Mesenteric fat pad (tissue), 1 donor: ENCODE measurements at places on chromosomes 5 and 9. TPM values are rescaled to one million over a fixed set of nuclear protein-coding genes. Genes with fewer than 3 reads are reported as not detected.

GRCh38 chr5:75574791-75575190 is 36.5 kb upstream of the ANKDD1B start:
- DNase-seq: no peak

- no peak for DNase-seq
Measured at GRCh38 chr9:77985996-77986395, 45.6 kb downstream of the GNAQ start.

GRCh38 chr5:57246426-57246825 is 72.6 kb downstream of the GPBP1 start:
- DNase-seq: no peak

GRCh38 chr9:116565986-116566385 is 121.1 kb upstream of the TRIM32 start:
- DNase-seq: no peak

DNA sequence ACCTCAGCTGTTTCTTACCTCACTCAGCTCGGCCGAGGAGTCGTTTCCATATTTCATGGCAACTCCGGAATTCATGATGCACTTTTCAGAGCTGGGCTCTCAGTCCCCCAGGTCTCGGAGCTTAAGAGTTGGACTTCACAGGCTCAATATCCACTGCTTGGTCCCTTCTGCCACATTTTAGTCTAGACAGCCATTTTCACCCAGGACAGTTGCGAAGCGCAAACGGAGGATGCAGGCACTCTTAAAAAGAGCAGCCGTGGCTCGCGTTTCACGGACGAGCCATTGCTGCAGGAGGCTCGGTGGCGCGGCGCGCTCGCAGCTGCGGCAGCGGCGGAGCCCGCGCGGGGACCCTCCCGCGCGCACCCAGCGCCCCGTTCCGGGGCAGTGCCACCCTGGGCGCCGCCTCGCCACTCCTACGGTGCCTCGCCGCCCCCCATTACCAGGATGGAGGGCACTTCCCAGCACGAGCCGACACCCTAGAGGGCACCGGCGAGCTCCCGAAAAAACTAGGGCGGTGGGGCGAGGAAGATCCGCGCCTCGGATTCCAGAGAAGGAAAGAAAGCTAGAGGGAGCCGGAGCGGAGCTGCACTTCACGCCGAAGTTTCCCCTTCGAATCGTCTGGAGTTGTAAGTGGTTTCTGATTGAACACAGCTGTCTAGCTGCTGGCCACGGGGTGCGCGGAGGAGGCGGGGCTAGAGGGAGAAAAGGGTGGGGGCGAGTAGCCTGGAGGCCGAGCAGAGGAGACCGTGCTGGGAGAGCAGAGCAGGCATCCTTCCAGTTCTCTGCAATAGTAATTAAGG is 140.3 kb downstream of the TSSK1B start:
- peak; percentile 93 for DNase-seq

DNA sequence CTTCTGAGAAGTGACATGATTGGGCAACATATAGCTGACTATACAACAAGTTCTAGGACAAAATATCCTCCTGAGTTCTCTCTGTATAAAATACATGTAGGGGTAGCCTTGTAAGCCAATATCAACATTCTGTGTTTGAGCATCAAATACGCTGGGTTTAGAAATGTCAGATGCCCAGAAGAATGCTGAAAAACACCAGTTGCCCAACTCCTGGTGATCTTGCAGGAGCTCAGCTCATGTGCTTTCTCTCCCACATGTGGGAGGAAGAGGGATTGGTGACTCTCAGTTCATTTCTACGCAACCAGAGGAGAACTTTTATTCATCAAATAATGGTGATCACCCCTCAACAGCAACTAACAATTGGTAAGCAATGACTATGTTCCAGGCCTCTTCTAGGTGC is 810.9 kb upstream of the ACO1 start:
- DNase-seq: no peak

GRCh38 chr9:136546697-136547501 is 1.1 kb upstream of the NOTCH1 start:
- DNase-seq: no peak

- DNase-seq: no peak
Measured at GRCh38 chr5:61401726-61402125, 69.7 kb downstream of the ZSWIM6 start.

DNA sequence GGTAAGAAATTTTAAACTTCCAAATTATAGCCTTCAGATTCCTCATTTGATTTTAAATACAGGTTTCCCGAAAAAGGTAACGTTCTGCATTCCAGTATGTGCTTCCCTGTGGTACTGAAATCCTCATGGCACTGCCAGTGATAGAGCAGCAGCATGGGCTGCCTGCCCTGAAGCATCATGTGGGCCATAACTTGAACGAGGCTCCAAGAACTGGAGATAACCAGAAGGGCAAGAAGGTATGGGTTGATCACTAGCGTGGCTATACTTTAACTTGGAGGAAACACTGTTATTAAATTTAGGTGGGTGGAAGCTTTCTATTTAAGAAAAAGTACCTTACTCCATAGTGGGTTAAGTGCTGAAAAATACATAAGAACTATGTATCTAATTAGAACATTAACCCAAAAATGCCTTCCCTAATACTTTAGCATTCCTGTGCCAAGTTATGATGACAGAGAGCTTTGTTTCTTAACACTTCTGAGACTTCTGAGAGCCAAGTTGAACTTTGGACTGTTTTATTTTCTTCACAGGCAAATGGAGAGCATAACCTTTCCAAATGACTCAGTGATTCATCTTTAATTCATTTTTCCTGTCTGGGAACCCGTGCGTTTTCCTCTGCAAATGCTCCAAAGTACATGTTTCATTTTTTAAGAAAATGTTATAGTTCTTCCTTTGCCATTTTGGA is 191.5 kb upstream of the GNA14 start:
- no peak for DNase-seq

DNA sequence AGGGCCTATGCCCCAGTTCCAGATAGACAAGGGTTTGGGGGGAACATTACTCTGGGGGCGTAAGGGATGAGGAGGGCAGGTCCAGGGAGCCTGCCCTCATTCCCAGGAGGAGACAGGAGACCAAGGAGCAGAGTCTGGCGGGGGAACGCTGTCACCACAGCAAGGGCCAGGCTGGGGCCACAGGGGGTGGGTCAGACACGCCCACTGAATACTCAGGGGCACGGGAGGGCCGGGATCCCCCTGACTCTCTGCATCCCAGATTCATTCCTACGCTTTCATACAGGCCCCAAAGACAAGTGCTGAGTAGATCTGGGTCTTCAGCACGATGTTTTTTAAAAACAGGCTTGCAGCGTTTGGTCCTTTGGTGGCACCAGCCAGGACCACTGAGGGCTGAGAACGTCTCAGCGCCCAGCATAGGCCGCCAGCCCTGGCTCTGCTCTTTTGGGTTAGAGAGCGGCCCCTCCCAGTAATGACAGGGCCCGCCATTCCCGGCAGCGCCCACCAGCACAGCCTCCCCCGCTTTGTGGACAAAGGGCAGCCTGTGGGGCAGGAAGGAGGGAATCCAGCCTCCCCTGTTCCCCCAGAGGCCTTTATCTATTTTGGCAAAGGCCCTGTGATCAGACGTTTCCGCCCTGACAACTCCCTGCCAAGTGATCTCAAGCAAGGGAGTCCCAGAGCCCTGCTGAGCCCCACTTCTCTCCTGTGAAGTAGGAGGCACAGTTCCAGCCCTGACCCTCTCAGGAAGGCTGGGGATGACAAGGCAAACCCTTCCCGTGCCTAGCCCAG is 24.9 kb downstream of the NEK6 start:
- DNase-seq: no peak

GRCh38 chr5:68067291-68067690 is 148.3 kb upstream of the PIK3R1 start:
- no peak for DNase-seq

DNA sequence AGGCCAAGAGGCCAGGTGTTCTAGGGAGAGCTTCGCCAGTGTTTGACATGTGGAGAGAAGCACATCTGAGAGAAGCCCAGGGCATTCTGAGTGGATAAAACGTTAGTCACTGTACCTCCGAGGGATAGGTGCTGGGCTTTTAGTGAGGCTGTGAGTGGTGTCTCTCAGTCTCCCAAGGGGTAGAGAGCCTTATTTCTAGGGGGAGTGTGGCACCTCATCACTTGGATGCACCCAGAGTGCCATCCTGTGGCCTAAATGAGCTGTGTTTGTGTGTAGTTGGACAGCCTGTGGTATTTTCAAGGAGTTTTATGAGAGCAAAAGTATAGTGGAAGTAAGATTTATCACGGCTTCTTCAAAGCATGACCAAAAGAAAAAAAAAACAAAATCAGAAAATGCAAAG is 1046.9 kb upstream of the WWC1 start:
- no peak for DNase-seq

DNA sequence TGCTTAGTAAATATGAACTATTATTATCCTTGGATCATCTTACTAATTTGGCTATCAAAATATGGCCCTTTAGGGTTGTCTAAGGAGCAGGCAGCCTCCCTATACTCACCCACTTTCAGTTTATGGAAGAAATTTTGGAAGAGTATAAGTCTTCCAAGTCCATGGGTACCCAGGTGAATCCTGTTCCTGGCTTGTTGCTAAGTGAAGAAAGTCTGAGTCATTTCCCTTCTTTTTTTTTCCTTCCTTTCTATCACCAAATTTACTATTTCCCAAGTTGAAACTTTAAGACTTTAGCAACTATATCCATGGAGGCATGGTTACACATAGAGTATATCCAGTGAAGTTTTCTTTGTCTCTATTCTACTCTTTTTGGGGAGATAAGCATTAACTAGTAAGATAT is 184.0 kb upstream of the ACTBL2 start:
- DNase-seq: no peak

DNA sequence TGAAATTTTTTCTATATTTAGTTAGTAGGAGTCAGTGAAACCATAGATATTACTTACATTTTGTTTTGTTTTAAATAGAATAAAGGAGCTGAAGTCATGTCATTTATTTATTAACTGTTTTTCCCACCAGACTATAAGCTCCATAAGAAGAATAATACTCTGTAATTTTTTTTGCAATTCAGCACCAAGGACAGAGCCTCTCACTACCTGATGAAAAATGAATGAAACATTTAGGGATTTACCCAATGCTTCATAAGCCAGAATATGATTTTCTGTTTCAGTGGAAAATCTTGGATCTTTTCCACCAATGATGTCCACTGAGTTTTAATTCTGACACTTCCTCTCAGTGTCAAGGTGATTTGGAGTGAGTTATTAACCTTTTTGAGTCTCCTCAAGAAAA is 624.9 kb upstream of the GRAMD2B start:
- DNase-seq: no peak

DNA sequence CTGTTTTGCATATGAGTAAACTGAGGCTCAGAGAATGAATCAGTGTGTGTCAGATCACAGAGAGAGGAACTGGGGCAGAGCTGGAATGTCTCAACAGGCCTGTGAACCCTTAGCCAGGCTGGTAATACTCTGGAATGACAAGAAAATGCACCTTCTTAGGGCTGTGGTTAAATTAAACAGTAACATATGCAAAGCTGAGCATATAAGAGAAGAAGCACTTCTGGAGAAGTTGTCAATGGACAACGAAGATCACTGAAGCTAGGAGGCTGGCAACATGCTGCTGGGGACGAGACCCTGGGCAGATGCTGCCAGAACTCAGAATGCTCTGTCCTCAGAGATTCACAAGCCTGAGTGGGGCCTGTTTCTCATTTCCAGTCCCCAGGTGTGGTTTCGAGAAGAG is 64.6 kb upstream of the EPB41L4B start:
- DNase-seq: no peak

DNA sequence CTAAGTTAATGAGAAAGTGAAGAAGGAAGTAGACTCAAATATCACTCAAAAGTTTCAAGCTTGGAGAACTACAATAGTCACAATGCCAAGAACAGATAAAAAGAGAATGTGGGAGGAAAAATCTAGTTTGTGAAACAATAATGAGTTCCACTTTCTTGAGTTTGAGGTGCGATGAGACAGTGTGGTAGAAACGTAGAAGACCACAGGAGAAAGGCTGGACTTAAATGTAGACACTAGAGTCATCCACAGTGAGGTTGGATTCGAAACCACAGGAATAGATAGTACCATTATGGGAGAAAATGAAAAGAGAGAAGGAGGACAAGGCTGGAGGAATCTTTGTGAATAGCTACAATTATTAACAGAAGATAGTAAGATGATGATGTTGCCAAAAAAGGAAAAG is 141.1 kb upstream of the LRRTM2 start:
- DNase-seq: no peak

PCDHB6 gene
- 0.48 TPM for total RNA-seq

FEM1C gene
- total RNA-seq: 25.2 TPM

SHOC1 gene
- not detected for total RNA-seq

CNTRL gene
- 12.7 TPM for total RNA-seq

PTTG1 gene
- 1.3 TPM for total RNA-seq

CARTPT gene
- not detected for total RNA-seq

TUSC1 gene
- total RNA-seq: 15.7 TPM

IL9 gene
- not detected for total RNA-seq
